ENCODE measurements at places on chromosomes 2 and 18.

DNA sequence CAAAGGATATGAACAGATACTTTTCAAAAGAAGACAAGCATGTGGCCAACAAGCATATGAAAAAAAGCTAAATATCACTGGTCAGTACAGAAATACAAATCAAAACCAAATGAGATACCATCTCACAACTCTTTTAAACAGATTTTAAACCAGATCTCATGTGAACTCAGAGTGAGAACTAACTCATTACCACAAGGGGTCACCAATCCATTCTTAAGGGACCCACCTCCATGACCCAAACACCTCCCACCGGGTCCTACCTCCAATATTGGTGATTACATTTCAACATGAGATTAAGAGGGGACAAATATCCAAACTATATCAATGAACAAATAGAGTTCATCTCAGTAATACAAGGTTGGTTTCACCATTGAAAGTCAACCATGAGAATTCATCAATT is 319.8 kb upstream of the GULP1 start:
- no peak for DNase-seq

DNA sequence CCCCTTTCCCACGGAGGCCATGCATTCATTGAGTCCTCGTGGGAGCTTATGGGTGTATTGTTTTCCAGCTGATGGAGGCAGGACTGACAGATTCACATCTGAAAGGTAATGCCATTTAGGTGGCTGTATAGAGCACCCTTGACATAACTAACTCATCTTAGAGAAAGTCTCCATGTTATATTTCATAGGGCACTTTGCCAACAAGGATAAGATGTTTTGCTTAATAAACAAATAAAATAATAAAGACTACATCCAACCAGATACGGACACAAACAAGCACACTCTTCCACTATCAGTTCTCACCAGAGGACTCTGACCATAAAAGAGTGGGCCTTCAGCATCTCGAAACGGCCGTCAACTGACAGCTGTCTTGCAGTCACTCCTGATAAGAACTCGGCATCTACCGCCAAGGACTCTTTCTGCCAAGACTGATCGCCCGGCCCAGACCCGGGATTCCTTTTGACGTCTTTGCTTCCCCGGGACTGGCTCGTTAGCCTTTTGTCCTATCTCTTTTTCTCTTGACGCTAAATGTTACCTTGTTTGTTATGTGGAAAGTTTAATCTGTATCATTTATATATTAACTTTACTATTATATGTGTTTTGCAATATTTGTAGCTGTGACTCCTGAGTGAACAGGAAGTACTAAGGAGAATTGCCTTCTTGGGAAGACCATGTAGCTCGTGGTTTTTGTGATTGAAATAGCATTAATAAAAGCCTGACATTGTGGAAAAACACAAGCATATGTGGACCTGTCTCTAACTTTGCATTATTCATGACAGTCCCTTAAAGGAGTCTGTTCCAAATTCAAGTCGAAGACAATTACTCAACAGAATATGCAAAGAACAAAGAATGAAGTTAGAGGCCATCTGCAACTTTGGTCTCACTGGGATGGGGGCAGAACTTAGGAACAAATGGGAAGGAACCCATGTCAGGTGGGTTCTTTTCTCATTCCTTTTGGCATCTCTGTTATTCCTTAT is 195.1 kb downstream of the LPIN1 start:
- no peak for DNase-seq

- DNase-seq = no peak
These were observed 99.0 kb downstream of the MGAT5 start for GRCh38 chr2:134352844-134353243.

DNA sequence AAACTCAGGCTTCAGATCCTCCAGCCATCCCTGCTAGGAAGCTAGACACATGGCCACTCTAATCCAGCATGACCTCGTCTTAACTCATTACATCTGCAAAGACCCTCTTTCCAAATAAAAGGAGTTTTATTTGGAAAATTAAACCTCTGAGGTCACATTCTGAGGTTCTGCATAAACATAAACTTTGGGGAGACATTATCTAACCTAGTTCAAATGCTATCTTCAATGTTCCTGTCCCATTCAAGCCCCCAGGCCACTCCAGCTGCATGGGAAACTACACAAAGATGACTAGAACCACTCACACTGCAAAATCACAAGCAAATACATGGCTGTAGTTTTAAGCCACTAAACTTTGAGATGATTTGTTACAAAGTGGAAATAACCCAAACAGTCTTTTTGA is 99.0 kb upstream of the RNF152 start:
- DNase-seq = no peak

DNA sequence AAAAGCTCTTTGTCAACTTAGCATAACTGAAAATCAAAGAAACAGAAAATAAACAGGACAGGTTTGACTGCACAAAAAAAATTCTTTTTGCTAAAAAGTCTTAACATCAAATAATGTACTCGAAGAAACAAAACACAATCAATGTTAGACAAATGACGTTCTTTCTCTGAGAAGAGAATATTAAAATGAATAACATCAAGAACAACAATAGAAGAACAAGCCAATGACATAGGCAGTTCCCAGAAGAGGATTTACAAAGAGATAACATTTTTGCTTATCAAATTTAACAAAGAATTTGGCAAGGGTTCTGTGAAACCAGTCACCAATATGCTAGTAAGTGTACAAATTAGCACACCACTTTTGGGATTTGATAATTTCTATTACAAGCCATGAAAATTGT is 5.8 kb downstream of the GPR55 start:
- DNase-seq = no peak

GRCh38 chr18:3511980-3512379 is 62.0 kb downstream of the TGIF1 start:
- DNase-seq = no peak

GRCh38 chr2:96511851-96512250 is 6.7 kb upstream of the NEURL3 start:
- DNase-seq = no peak

GRCh38 chr2:8559805-8560204 is 122.1 kb upstream of the ID2 start:
- DNase-seq = no peak

DNA sequence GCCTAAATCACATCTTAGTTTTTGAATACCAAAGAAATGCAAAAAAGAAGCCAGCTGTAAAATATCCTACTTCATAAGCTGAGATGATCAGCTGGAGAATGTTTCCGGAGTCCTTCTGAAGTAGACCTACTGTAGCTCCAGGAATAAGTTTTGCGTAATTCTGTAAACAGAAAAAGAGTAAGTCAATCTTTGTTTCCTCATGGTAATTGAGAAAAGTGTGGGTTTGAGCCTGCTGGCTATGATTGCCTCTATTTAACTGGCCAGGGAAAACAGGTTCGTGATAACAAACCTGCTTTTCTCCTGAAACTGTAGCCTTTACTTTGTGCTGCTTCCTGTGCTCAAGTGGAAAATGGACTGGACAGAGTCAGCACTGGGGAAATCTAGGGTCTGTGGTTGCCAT is 58.2 kb downstream of the ITGB6 start:
- DNase-seq = no peak

DNA sequence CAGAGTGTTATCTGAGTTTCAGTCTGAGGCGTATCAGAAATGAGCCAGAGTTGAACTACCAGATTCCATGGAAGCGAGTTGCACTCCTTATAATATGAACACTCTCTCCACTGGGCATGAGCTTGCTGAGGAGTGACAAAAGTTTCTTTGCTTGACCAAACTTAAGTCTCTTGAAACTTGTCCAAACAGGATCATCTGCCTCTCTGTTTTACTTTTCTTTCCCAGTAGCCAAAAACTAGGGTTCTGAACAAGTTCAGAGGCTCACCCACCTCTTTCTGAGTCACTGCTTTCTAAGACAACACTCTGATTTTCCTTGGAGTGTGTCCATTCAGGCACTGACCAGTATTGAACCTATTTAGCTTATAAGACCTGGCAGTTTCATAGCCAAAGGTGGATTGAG is 233.2 kb upstream of the TCF4 start:
- DNase-seq = no peak

DNA sequence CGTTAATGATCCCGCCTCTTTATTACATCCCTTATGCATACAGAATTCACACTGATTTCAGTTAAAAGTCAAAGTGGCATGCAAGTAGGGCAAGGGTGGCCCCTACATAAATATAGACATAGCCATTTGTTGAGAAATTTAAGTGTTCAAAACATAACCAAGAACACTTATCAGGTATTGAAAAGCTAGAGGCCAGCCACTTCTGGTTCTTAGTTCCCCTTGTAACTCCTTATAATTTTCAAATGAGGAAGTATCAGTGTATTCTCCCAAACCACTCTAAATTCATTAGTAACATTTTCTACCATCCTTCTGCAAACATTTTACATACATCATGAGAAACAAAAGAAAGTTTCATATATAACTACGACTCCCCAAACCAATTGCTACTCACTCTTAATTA is 5.8 kb upstream of the ARL5A start:
- DNase-seq = no peak

- DNase-seq = no peak
These were observed 869.1 kb downstream of the SLC4A3 start for GRCh38 chr2:220496513-220496912.

- no peak for DNase-seq
These were observed 39.2 kb downstream of the DPYSL5 start for GRCh38 chr2:26887151-26887550.

GRCh38 chr2:55877087-55877436 is 46.5 kb downstream of the EFEMP1 start:
- no peak for DNase-seq

GRCh38 chr2:84088656-84089055 is 370.4 kb downstream of the SUCLG1 start:
- DNase-seq = no peak

- DNase-seq = no peak
These were observed 866.9 kb downstream of the TRIB2 start for GRCh38 chr2:13583609-13584008.

GRCh38 chr2:23669413-23670244 is 257.3 kb downstream of the ATAD2B start:
- no peak for DNase-seq

- no peak for DNase-seq
These were observed 61.4 kb downstream of the QPCT start for GRCh38 chr2:37405781-37406180.

- no peak for DNase-seq
These were observed 111.1 kb downstream of the AP1S3 start for GRCh38 chr2:223725986-223726970.

GRCh38 chr2:238216651-238217184 is 13.2 kb upstream of the ILKAP start:
- no peak for DNase-seq

GRCh38 chr2:19505199-19506136 is 147.0 kb upstream of the OSR1 start:
- DNase-seq = no peak

- DNase-seq = no peak
These were observed 19.3 kb upstream of the SLC4A10 start for GRCh38 chr2:161604901-161605300.

DNA sequence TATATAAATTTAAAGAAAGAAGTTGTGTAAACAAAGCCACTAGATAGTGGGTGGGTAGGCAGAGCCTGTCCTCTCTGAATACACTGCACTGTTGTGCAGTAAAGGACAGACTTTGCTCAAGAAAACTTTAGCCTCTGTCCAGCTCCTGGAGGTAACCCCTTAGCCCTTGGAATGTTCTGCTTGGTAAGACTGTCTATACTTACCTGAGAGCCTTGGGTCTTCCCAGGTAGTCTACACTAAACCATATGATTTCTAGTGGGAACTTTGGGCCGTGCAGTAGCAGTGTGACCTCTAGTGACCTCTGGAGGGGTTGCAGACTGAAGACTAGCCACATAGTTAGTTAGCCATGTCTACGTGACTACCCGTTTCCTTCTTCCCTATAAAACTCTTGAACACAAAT is 678.3 kb upstream of the NRXN1 start:
- DNase-seq = peak; percentile 10

- DNase-seq = no peak
These were observed 39.2 kb downstream of the ME2 start for GRCh38 chr18:50918153-50918552.

- DNase-seq = no peak
These were observed 146.6 kb upstream of the NCK2 start for GRCh38 chr2:105597806-105598803.

DNA sequence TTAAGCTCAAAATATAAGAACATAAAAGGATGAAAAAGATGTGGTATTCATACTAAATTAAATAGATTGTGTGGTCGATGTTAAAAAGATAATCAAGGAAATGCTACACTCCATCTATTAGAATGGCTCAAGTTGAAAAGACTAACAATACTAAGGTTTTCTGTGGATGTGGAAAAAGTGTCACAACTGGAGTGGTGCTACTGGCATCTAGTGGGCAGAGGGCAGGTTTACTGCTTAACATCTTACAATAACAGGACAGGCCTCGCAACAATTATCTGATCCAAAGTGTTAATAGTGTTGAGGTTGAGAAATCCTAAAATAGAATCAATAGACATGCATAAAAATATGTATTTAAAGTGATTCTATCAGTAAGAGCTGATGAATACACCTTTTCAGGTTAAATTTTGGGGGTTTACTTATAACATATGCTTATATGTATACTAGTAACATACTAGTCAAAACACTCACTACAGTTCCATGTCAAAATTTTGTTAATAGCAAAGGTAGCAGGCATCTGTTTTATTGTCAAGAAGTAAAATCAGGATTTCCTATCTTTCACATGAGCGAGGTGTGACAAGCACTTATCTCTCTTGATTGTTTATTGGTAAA is 91.5 kb upstream of the TMEFF2 start:
- no peak for DNase-seq

DNA sequence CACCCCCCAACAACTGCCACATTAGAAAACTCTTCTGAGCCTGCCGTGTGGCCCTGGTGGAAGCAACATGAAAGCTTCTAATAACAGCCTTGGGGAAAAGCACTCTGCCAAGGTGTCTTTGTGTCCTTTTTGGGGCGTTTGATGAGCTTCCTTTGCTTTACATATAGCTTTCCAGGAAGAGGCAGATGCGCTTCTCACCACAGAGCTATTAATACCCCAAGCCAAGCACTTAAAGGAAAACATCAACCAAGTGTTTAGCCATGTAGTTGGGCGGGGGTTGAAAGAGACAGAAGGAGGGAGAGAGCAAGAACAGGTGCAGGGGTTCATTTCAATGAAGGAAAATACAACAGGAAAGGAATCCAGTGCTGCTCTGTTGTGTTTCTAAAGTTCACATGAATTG is 176.1 kb downstream of the VAPA start:
- DNase-seq = no peak

GRCh38 chr18:79321625-79322405 is 73.9 kb upstream of the NFATC1 start:
- DNase-seq = no peak

- DNase-seq = no peak
These were observed 123.8 kb downstream of the ERBB4 start for GRCh38 chr2:212414767-212415211.
